ENCODE measurements at places on chromosomes 5 and 9. TPM values are rescaled to one million over a fixed set of nuclear protein-coding genes. Genes with fewer than 3 reads are reported as not detected.
A peak's percentile ranks its signal among the peaks of the same experiment; 100 is the strongest.

DNA sequence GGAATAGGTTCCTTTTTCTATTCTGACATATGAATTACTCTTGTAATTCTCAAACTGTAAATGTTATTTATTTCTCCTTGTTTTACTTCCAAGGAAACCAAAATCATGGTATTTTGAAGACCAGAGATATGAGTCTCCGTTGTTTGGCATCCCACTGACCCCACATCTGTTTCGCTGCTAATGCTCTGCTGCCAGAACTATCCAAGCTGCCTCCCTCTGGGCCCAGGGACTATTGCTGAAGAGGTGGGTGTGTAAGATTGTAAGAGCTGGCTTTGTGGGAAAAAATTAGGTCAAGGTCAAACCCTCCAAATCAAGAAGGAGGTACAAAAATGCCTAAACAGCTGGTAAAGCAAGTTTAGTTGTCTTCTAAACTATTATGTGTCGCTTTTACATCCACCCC, 129.4 kb upstream of the MYO10 start:
- no peak for DNase-seq

GRCh38 chr9:6229619-6230018, 14.0 kb downstream of the IL33 start:
- no peak for DNase-seq

GRCh38 chr9:97405551-97405950, 6.3 kb upstream of the TDRD7 start:
- no peak for DNase-seq

- no peak for DNase-seq
Measured at GRCh38 chr5:177097016-177097985, 10.6 kb downstream of the FGFR4 start.

STK10 gene
- total RNA-seq, result 20.8 TPM

GRCh38 chr9:17367035-17367434, 211.8 kb upstream of the SH3GL2 start:
- no peak for DNase-seq

DNA sequence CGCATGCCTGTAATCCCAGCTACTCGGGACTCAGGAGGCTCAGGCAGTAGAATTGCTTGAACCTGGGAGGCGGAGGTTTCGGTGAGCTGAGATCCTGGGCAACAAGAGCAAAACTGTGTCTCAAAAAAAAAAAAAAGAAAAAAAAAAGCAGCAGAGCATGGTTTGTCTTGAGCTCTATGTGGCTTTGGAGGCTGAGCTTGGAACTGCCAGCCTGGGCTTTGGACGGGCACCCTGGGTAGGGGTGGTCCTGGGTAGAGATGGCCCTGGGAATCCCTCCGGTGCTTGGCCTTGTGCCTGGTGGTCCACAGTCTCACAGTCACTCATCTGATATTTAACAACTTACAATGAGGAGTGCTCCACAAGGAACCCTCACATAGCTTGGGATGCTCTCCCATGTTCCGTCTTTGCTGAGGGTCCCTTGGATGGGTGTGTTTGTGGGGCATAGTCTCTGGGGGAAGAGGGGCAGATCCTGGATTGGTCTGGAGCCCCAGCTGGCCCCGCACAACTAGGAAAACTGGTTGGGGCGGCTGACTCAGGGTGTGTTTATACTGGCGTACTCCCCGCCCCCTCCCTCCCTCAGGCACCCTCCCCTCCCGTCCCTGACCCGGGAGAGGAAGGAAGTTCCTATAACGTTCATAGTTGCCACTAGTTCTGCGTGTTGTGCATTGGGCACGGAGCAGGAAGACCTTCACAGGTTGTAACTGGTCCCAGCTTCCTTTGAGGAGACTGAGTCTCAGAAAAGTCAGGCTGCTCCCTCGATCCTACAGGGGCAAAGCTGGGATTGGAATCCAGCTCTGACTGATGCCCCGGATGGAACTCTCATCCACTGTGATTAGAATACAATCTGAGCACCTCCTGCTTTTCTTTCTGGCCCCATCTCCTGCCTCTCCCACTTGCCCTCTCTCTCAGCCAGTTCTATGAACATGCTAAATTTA, 11.2 kb downstream of the IER5L start:
- DNase-seq, result peak; percentile 88

DMGDH gene
- total RNA-seq, result 3.1 TPM

DNA sequence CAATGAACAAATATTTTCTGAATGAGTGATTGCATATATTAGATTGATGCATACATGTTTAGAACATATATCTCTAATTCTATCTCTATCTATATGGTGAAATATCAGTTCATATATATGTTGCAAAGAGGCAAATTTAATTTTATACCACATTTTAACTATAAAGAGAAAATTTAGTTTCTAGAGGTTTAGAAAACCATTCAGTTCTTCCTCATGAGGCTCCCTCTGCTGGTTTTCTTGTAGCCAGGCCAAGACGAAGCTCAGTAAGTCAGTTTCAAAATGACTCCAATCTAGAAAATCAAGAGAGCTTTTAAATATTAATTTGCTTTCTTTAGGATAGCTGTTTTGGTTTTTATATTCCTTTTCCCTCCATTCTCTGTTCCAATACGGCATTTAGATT, 312.1 kb downstream of the TMEM232 start:
- no peak for DNase-seq

- no peak for DNase-seq
Measured at GRCh38 chr5:132383984-132384383, 14.5 kb downstream of the SLC22A5 start.

GAPT gene
- 3.0 TPM for total RNA-seq

GMCL2 gene
- total RNA-seq, result 0.16 TPM

GRCh38 chr5:74295141-74295540, 345.4 kb downstream of the ENC1 start:
- no peak for DNase-seq

DNA sequence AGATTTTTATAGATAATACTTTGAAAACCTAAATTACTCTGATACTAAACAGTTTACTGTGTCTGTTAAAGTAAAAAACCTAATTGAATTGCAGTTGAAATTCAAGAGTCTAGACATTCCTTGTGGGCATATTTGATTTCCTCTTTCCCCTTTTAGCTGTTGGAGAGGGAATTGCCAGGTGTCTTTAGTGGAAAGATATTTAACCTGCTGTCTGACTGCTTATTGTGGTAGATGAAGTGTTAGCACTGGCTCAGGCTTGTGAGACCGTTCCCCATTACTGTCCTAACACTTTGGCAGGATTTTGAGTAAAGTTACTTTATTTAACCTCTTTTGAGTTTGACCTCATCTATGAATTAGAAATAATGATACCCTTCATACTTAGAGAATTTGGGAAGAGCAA, 16.4 kb downstream of the MAP3K1 start:
- no peak for DNase-seq

DNA sequence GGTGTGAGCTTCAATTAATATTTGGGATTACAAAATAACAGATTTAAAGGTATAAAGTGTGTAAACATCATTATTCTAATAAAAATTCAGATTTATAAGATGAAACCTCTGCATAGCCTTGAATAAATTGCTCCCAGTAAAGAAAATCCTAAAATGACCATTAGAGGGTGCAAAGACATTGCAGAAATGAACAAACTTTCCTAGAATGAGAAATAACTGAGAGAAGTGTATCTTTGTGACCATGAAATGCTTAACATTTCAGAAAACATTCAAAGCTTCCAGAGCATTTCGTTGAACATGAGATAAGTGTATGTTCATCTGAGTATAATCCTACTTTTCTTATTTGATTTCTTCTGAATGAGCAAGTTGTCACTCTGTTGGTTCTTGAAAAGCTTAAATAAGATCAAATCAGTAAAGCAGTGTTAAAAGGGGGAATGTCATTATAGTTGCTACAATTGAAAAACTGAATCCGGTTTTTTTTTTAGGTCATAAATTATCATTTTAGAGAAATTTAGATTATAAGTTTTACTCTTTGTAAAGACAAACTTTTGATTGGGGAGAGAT, 24.7 kb upstream of the NUDT12 start:
- peak; percentile 18 for DNase-seq

Measured in urinary bladder (tissue), 4 donors.